ENCODE measurements at places on chromosomes 13 and 19. TPM values are rescaled to one million over a fixed set of nuclear protein-coding genes. Genes with fewer than 3 reads are reported as not detected.

GRCh38 chr19:42306646-42307045, 4.2 kb upstream of the PAFAH1B3 start:
- DNase-seq: no peak

MEDAG gene
- 0.82 TPM for total RNA-seq

LGI4 gene
- 9.0 TPM for total RNA-seq

- peak; percentile 84 for DNase-seq
Measured at GRCh38 chr19:7500811-7501450, 12.1 kb upstream of the PEX11G start.

HPN gene
- not detected for total RNA-seq

USE1 gene
- 15.1 TPM for total RNA-seq

POU2F2 gene
- 2.9 TPM for total RNA-seq

GRCh38 chr13:103134271-103134670, 68.1 kb upstream of the SLC10A2 start:
- no peak for DNase-seq

GAPDHS gene
- not detected for total RNA-seq

DNA sequence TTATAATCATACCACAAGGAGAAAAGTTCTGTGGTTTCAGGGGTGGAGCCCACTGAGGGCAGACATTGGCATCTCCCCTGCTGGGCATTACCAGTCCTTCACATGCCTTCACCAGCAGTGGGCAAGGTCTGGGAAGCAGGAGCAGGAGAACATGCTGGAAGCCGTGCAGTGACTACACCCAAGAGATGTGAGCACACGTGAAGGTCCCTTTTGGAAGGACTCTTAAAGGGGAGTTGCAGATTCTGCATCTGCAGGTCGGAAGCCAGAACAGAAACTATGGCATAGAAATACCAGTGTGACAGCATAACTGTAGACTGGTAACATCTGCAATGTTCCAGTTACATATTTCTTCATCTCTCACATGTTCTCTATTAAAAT, 26.9 kb upstream of the KL start:
- no peak for DNase-seq

- DNase-seq: peak; percentile 22
Measured at GRCh38 chr13:76991432-76991795, 467 bp upstream of the CLN5 start.

SLC10A2 gene
- total RNA-seq: under 0.01 TPM

All from frontal cortex (tissue), 4 donors.